ENCODE measurements at places on chromosomes 12 and 14. TPM values are rescaled to one million over a fixed set of nuclear protein-coding genes. Genes with fewer than 3 reads are reported as not detected.

GRCh38 chr14:52875707-52876106 lies 75.1 kb downstream of the FERMT2 start:
- DNase-seq = no peak

The IFNG-AS1 gene
- total RNA-seq = not detected

DNA sequence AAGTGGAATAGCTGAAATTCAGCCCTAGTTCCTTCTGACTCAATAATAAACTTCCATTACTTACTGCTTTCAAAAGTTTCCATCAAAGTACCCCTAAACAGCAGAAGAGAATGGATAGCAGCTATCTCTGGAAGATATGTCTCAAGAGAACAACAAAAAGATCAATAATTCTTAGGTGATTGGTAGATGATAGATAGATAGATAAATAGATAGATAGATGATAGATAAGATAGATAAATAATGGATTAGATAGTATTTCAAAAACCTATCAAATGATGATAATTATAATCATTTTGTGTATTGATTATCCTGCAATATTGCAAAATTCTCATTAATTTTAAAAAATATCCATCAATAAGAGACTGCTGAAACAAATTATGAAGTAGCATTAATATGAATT lies 97.4 kb upstream of the CCND2 start:
- DNase-seq = no peak

- peak; percentile 2 for DNase-seq
These were observed 93.7 kb upstream of the PTPRR start for GRCh38 chr12:71014180-71014785.

The ADSS1 gene
- total RNA-seq = 4.7 TPM

- no peak for DNase-seq
These were observed 2.2 kb upstream of the FBXO33 start for GRCh38 chr14:39434401-39434800.

Data from glomerular endothelial cell (primary cell).